Activated T-cell treated with anti-CD3 and anti-CD28 coated beads, Interleukin-2, amount 50 U/mL, for 48 hours (primary cell): ENCODE measurements at places on chromosomes 2 and 18.

GRCh38 chr18:47936952-47937351 is 6.5 kb upstream of the SMAD2 start:
- DNase-seq = no peak

- no peak for DNase-seq
Measured at GRCh38 chr2:24594283-24594682, 103.2 kb downstream of the NCOA1 start.

- no peak for DNase-seq
Measured at GRCh38 chr18:47448956-47449355, 197.5 kb upstream of the SKOR2 start.

GRCh38 chr2:122528061-122528460 is 772.6 kb downstream of the TSN start:
- DNase-seq = no peak

DNA sequence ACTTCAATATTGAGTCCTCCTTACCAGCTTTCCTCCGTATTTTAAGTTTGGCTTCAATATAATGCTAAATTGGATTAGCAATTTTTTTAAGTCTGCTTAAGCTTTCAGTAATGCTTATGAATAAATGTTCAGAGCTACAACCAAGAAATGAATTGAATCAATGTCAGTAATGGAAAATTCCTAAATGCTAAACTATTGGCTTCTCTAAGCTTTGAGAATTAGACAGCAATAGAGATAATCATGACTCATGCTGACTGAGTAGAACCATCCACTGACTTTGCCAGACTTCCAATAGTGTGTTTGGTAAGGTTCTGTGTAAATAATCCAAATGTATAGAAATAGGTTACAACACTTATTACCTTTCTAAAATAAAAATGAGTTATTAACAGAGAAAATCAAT is 8.9 kb upstream of the PDE1A start:
- no peak for DNase-seq

- DNase-seq = peak; percentile 32
Measured at GRCh38 chr2:8657423-8658062, 24.3 kb upstream of the ID2 start.

DNA sequence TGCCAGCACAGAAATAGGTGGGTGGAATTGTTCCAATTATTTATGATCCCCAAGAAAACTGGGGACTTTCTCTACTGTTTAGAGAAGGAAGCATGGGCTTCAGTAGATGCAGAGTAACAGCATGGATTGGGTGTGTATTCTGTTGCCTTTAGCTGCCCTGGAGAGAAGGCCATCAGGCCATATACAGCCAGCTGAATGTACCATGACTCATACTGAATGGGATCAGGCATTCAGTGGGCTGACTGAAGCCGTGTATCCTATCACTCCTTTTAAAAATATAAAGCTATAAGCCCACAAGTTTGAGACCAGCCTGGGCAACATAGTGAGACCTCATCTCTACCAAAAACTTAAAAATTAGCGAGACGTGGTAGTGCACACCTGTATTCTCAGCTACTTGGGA is 16.7 kb upstream of the PLEKHM3 start:
- DNase-seq = no peak

GRCh38 chr2:238382381-238382781 is 44.3 kb upstream of the ASB1 start:
- no peak for DNase-seq

- DNase-seq = peak; percentile 49
Measured at GRCh38 chr2:42359965-42360483, 993 bp downstream of the COX7A2L start.

GRCh38 chr2:47354013-47354847 is 48.7 kb upstream of the MSH2 start:
- DNase-seq = no peak

DNA sequence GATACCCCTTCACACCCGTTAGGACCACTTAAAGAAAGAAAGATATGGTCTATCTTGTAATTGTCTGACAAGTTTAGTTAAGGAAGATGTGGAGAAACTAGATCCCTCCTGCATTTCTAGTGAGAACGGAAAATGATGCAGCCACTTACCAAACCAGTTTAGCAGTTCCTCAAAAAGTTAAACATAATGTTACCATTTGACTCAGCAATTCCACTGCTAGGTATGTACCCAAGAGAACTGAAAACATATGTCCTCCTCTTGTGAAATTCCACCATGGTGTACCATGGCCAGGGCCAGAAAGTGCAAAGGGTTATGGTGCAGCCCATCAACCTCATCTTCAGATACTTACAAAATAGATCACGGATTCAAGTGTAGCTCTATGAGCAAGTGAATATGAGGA is 79.0 kb upstream of the ID2 start:
- no peak for DNase-seq

DNA sequence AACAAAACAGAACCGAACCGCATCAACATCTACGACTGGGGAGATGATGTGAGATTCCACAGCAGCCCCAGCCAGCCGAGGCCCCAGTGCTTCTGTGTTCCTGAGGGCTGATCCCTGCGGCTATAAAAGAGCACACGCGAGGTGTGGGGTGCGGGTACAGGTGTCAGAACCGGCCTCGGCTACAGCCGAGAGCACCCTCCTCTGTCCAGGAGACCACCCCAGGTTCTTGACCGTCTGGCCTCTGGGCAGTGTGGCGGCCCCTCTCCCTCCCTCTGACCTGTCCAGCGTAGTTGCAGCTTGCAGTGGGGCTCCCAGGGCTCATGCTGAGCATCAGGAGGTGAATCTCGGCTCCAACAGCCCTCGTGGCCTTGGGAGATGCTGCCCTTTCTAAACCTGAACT is 23.7 kb downstream of the RTP5 start:
- DNase-seq = no peak

GRCh38 chr2:197453914-197454398 is 604 bp downstream of the COQ10B start:
- no peak for DNase-seq

- DNase-seq = no peak
Measured at GRCh38 chr2:191319186-191319585, 74.0 kb downstream of the MYO1B start.

GRCh38 chr2:105166688-105167087 is 74.9 kb upstream of the GPR45 start:
- no peak for DNase-seq

DNA sequence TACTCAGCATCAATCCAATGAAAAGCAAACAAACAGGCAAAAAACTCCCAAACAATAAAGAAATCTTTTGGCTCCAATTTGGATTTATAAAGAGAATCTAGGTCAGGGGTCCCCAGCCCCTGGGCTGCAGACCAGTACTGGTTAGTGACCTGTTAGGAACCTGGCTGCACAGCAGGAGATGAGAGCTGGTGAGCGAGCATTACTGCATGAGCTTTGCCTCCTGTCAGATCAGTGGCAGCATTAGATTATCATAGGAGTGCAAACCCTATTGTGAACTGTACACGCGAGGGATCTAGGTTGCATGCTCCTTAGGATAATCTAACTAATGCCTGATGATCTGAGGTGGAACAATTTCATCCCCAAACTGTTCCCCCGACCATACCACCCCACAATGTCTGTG is 102.2 kb downstream of the KIAA1328 start:
- DNase-seq = no peak

GRCh38 chr2:12314127-12314760 is 402.5 kb upstream of the TRIB2 start:
- DNase-seq = no peak

DNA sequence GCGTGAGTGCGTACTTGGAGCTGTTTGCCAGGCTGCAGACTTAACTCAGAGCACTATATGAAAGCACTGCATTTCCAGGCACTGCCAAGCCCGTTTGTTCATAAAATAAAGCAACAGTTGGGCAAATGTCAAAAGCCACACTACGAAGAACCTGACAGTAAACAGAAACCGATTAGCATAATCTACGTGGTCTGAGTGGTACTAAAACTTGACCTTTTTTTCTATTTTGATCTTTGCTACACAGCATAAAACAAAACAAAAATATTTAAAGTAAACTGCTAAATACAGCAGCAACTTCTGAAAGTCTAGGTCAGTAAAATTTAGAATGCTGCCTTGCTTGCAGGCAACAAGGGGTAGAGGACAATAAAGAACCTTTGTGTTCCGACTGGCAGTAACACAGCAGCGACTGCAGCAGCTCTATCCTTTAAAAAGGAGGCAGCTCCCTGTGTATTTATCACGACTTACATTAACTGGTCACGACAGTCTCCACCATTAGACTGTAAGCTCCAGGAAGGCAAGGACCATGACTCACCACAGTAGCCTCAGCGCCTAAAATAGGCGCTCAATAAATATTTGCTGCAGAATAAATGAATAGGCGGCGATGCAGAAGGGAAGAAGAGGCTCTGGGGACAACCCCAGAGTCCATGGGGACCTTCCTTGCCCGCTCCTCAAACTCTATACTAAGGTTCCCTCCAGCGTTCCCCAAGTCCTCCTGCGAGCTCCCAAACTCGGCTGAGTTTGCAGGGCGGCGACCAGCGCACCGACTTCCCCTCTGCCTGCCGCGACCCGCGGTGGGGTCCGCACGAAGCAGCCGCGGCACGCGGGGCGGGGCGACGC is 902 bp downstream of the SS18 start:
- DNase-seq = no peak

DNA sequence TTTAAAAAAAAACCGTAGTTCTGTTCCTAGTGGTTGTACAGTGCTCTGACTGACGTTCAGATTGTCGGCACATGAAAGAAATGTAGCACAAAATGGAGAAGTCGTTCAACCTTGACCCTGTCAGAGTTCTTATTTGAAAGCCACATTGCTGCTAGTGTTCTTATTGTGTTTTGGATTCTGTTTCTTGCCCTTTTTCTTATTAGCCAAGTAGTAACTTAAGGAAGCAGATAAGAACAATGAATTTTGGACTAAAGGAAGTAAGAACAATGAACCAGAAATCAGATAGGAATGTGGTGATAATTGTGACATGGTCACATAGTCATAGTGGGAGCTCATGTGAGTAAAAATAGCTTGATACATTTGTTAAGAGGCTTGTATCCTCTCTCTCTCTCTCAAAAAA is 45.9 kb downstream of the RPIA start:
- DNase-seq = no peak

DNA sequence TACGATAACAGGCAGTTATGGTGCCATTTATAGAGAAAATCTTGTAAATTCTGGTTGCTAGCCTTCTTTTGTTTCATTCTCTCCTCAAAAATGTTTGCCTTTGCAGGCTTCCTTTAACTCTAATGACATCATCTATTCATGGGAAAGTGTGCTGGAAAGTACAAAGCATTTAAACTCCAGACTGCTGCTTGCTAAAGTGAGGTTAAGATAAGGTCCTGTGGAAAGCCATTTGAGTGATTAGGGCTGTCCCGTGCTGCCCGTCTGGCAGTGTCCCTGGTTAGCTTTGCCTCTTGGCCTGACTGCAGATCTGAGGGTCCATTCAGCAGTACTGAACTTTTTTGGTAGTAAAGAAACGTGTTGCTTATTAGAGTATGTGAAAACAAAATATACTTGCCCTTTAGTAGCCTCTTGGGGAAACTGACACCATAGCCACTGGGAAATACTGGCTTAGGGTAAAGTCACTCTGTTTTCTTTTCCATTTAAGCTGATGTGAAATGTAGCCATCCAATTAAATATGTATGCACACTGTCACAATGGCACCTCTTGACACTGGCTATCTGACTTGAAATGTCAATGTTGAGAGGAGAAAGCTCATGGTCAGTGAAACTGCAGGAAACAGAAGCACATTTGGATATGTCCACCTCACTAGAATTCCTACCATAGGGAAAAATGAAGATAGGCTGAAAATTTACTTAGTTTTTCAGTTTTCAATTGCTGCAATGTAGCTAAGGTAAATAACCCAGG is 321.5 kb downstream of the SLC8A1 start:
- DNase-seq = no peak

GRCh38 chr18:7793100-7793499 is 226.0 kb downstream of the PTPRM start:
- DNase-seq = no peak

GRCh38 chr2:134144651-134145050 is 109.2 kb upstream of the MGAT5 start:
- no peak for DNase-seq

DNA sequence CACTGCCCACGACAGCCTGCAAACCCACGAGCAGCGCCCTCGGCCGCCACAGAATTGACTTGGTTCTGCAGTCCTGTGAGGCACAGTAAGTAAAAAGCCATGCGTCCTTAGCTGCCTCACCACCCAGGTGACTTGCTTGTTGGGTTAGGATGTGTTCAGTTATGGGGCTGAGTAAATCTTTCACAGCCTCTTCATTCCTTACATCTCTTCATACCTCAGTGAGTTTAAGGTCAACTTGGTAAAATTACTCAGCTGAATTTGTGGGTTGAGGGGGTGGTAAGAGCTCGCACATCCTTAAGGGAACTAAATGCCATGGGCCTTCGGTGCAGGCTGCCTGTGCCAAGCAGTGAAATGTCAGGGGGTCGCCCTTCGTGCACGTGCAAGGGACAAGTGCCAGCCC is 165.2 kb upstream of the ALKAL2 start:
- DNase-seq = no peak

DNA sequence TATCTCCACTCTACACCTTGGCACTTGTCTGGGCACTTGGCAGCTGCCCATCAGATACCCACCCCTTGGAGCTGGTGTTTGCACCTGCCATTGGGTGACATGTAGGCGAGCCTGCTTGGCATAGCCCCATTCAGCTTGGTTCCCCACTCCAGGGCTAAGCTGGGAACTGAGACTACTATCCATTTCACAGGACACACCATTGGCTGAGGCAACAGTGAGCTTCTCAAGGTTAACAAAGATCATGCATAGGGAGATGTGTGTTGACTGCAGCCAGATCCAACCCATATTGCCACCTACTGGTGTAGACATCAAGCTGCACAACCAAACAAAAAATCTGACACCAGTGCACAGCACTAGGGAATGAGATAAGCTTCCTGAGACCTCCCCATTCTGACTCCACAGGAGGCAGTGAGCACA is 1389.8 kb upstream of the TMEFF2 start:
- DNase-seq = no peak

DNA sequence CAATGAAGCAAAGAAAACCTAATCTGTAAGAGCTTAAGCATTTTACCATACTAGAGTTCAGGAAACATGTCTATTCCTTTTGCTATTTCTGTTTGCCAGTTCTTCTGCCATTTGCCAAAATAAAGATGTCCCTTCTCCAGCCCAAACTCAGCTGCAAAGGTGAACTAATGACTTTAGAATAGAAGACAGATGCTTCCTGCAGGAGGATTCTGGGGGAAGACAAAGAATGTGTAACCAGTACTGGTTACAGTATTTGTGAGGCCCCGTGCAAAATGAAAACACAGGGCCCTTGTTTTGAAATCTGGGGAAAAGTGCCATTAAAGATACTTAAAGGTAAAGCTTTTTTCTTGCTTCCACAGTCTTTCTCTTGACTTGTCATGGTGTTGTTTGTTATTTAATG is 34.3 kb upstream of the MTX2 start:
- DNase-seq = no peak
